RKO (cell line): ENCODE measurements at places on chromosomes 1 and 21.

DNA sequence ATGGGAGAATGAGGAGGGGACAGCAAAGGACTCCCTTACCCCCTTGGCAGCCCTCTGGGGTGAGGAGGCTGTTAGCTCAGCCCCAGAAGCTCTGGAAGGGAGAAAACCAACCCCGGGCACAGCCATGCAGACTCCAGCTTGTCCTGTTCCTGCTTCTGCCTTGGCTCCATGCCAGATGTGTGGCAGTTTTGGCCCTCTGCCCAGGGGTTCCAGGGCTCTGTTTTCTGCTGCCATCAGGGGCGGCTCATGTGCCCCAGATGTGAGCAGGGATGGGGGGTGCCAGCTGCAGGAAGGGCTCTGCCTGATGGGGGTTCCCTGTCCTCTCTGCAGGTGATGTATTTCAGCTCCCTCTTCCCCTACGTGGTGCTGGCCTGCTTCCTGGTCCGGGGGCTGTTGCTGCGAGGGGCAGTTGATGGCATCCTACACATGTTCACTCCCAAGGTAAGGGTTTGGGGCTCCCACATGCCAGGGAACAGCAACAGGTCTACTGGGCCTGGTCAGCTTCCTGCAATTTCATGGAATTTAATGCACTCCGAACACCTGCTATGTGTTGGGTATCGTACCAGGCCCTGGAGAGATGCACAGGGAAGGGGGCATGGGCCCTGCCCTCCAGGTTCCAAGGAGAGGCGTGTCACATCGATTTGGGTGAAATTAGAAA, 26.1 kb downstream of the SLC6A17 start:
- no peak for DNase-seq

DNA sequence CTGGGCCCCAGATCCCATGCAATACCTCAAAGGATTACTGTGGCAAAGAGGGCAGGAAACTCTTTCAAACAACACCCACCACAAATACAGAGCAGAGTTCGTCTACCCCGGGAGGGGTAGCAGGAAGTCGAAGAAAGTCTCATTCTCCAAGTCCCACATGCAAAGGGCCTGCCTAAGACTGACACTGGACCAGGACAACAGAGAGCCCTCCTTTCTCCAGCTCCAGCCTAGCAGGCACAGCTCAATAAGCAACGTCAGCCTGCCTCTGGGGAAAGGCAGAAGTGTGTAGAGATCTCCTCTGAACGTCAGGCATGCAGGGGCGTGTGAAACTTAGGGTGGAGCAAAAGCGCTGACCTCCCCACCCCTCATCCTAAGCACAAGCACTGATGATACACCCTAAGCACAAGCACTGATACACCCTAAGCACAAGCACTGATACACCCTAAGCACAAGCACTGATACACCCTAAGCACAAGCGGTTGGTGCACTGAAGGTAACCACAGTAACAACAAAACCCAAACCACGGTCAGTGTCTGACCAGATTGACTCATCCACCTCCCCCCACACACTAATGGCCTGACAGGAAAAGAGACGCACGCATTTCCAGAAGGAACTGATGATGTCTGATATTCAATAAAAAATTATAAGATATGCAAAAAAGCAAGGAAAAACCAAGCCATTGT, 1.3 kb downstream of the KRTAP12-3 start:
- DNase-seq, result no peak

GRCh38 chr1:199784138-199784895, 243.2 kb upstream of the NR5A2 start:
- no peak for DNase-seq

DNA sequence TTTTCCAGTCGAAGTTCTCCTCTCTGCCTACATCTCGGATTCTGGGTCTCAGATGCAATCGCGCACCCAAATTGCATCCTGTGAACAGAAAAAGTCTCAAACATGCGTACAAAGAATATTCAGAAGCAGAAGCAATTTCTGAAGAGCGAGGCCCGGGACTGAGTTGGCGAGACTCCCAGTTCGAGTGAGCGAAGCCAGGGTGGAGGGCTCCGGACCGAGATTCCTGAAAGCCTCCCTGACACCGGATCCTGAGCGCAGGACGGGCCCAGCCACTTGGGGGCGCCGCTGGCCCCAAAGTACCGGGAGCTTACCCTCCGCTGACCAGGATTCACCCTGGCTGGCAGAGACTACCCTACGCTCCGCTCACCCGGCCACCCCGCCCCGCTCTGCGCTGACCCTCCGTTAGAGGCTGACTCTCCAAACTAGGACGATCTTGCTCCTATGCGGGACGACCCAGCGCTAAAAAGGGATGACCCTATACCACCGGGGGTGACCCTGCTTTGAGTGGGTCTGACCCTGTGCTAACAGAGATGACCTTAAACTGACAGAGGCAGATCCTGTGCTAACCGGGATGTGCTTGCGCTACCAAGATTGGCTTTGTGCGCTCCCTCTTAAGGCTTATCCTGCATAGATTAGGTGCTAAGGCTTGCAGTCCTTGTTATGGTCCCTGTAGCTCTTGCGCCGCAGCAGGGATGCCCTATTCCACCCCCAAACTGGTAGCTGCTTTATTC, 12.1 kb downstream of the FOXD2 start:
- no peak for DNase-seq

- DNase-seq, result no peak
Measured at GRCh38 chr1:214823311-214824117, 220.5 kb downstream of the CENPF start.

DNA sequence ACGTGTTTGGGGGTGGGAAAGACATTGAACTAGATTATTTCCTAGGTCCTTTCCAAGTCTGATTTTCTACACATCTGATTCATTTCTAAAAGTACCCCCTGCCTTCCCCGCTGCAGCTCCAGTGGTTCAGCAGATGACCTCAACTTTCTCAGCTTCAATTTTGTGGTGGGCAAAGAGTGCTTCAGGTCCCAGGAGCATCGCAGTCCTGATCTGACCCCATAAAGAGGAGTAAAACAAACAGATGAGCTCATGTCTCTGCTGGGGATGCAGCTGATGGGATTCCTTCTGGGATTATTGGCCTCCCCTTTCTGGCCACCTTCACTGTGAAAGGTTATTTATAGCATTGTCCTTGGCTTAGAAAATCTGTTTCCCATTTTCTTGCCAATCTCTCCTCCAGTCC, 337.0 kb upstream of the PLXNA2 start:
- no peak for DNase-seq

- DNase-seq, result no peak
Measured at GRCh38 chr1:111967067-111967690, 22.3 kb downstream of the KCND3 start.

DNA sequence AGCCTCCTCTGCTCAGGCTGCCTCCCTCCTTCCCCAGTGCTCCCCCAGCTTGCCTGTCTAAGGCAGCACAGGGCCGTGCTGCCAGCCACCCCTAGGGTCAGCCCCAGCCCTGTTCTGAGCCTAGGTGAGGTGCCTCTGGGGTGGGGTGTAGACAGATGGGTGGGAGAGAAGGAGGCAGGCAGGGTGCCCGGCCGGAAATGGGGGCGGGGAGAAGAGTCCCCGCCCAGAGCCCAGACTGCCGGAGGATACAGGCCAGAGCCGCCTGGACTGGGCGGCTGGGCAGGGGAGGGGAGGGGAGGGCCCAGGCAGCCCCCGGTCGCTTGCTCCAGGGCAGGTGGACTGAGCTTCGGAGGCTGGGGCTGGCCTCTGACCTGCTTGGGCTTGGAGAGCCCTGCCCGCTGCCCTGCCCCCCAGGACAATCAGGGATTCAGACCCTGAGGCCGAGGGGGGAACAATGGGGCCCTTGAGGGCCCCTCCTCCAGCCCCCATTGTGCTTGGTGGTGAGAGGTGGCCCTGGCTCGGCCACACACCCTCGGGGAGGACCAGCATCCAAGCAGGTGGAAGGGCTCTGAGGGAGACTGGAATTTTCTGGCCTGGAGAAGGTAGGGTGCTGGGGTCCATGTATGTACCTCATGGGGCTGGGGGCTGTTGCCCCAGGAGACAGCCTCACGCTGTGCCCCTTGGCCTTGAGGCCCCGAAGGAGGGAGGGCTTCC, at the start of gene GJC2:
Gene GJC2, plus strand, starts transcription at position 525 of the 714 bp plus-strand sequence. CDS start 7,829 bp downstream, outside the sequence.
- DNase-seq, result no peak

- no peak for DNase-seq
Measured at GRCh38 chr1:71269179-71269578, 188.3 kb upstream of the ZRANB2 start.

DNA sequence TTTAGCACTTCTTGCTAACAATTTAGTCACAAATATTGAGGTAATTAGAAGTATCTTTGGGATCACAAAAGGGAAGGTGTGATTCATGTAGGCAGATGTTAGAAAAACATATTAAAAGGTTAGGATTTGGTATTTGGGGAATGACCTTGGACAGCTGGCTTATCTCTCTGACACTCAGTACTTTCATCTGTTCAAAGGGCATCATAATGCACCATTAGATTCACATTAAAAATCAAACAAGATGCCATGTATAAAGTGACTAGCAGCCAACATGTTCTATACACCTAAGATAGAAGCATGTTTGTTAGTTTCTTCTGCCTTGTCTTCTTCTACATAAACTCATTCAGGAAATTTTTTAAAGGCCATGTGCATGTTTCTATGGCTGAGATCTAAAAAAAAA, 56.5 kb upstream of the ESRRG start:
- no peak for DNase-seq

DNA sequence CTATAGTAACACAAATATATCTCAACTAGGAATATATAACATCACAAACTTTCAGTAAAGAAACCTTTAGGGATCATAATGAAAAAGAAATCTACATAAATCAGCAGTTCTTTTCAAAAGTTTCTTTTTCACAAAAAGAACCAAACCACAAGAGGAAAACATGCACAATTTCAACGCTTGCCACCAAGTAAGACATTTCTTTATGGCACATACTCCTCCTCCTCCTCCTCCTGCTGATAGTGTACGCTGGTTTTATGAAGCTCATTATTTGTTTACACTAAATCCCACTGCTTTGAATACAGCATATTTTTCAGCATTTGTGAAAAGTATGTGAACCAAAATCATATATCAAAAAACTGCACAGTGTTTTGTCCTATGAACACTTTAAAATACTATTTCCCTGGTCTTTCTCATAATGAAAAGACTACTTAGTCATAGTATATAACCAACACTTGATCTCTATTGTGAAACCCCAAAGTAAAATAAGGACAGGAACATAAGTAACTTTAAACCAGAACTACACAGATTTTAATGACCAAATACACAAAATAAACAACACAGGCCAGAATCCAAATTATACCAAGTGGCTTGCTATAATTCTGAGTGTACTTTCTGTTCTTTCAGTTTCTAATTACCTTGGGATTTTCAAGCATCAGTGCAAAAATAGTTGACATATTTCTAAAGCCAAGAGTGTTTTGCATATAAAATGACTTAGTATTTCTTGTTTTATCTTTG, 184.2 kb downstream of the EIF4G3 start:
- no peak for DNase-seq

- no peak for DNase-seq
Measured at GRCh38 chr1:186715887-186716809, 35.9 kb upstream of the PTGS2 start.

DNA sequence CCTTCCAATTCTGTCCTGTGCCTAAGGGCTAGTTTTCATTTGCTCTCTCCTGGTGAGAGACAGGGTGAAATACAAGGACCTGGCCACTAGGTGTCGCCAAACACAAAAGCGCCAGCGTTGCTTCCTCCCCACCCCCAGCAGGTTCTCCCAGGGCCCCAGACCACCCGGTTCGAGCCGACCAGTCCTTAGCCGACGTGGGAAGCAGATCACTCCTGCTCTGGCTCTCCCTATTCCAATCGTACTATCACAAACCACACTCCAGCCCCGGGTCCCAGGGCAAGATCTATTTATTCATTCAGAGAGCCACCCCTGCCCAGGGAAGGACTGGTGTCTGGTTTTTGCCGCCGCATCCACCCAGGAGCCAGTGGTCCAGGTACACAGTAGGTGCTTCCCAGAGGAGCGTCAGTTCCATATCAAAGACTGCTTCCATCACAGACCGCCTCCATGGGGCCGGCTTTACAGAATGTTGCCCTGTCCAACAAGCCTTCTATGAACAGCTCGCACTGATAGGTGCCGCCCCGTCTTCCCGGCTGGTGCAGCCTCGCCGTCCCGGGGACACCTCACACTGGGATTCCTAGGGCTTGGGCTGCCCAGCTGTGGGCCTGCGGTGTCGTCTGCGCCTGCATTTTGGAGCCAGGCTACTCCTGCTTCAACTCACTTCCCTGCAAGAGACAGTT, 35.0 kb downstream of the CTNNBIP1 start:
- DNase-seq, result peak; percentile 71

- DNase-seq, result no peak
Measured at GRCh38 chr1:100866901-100867206, 27.8 kb downstream of the EXTL2 start.

DNA sequence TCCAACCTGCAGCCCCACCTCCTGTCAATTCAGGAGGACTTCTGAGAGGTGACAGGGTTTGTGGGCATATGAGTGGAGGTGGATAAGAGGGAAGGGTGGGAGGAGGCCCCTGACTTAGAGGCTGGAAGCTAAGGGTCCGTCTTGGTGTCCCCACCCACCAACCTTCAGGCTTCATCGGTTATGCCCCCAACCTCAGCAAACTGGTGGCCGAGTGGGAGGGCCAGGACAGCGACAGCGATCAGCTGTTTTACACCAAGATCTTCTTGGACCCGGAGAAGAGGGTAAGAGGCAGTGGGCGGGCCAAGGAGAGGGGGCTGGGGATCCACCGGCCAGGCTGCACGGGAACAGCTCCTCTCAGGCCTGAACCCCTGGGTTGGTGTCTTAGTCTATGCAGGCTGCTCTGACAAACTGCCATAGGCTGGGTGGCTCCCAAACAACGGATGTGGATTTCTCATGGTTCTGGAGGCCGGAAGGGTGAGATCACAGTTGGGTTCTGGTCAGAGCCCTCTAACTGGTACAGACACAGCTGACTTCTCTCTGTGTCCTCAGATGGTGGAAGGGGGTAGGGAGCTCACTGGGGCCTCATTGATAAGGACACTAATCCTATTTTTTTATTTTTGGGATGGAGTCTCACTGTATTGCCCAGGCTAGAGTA, 18.1 kb downstream of the PLOD1 start:
- DNase-seq, result no peak

GRCh38 chr1:15479654-15480347, 3.9 kb downstream of the CELA2B start:
- DNase-seq, result no peak

- DNase-seq, result no peak
Measured at GRCh38 chr21:42541618-42542017, 28.0 kb downstream of the SLC37A1 start.

GRCh38 chr1:152110365-152110859, 4.8 kb downstream of the TCHH start:
- DNase-seq, result no peak
